Upper lobe of right lung (tissue), 1 donor: ENCODE measurements at places on chromosomes 11 and 22. TPM values are rescaled to one million over a fixed set of nuclear protein-coding genes. Genes with fewer than 3 reads are reported as not detected.
A peak's percentile ranks its signal among the peaks of the same experiment; 100 is the strongest.

Gene SMIM38
- not detected for total RNA-seq

GRCh38 chr11:17098038-17098437 is 20.6 kb upstream of the RPS13 start:
- H3K27ac ChIP-seq: peak overlapping the region; percentile 11
- DNase-seq: no peak
- H3K27me3 ChIP-seq: no peaks in the 10 kb centered on the region
- H3K36me3 ChIP-seq: peaks cover 90% of the 10 kb centered on the region
- no peak overlapping the region for H3K4me3 ChIP-seq

DNA sequence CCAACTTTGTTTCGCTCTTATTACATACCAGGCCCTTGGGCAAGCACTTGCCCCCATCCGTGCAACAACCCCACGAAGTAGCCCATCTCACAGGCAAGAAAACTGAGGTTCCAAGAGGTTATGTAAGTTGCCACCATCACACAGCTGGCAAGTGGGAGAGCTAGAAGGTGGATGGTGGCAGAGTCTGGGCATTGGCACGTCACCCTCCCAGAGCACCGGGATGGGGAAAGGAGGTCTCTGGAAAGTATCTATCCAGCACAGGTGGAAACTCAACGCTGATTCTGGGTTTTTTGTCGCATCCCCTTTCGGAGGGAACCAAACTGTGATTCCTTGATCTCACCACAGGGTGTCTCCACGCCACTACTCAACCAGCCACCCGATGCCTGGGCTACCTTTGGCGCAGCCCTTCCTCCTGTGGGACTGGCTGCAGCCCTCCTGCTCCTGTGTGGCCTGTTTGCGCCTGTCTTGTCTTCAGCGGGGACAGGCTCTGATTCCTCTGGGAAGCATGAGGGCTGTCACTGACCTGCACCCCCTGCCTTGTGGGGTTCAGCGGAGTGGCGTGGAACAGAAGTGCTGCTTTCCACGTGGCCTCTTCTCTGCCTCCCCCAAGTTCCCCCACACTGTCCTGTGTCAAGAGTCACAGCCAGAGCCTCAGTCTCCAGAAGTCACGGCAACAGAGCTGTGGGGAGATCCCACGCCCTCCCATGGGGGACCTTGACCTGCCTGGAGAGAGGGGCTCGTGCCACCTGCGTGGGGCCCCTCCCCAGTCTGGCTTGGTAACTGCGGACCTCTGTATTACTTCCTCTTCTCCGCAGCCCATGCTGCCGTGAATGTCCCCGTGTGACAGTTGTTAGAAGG is 34.4 kb upstream of the TRIM29 start:
- peak; percentile 73 for DNase-seq
- peaks cover 11% of the 10 kb centered on the region for H3K4me1 ChIP-seq
- H3K36me3 ChIP-seq: no peaks in the 10 kb centered on the region
- no peak overlapping the region for H3K4me3 ChIP-seq
- H3K27ac ChIP-seq: no peak overlapping the region
- H3K27me3 ChIP-seq: peaks cover 28% of the 10 kb centered on the region

DNA sequence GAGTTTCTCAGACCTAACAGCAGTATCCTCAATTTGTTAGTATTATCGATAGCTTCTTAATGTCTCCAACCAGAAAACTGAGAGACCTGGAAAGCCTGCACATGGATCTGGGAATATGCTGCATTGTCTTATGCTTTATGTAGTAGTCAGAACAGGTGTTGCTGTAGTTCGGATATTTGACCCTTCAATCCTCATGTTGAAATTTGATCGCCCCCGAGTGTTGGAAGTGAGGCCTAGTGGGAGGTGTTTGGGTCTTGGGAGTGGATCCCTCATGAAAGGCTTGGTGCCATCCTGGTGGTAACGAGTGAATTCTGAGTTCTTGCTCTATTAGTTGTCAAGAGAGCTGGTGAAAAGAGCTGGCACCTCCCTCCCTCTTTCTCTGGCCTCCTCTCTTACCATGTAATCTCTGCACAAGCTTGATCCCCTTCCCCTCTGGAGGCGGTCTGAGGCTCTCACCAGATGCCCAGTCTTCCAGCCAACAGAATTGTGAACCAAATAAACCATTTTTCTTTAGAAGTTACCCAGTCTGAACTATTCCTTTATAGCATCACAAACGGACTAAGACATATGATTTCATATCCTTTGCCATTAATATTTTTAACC is 227.1 kb downstream of the DDX10 start:
- no peaks in the 10 kb centered on the region for H3K27me3 ChIP-seq
- H3K4me1 ChIP-seq: no peaks in the 10 kb centered on the region
- no peak overlapping the region for H3K4me3 ChIP-seq
- no peak for DNase-seq
- no peak overlapping the region for H3K27ac ChIP-seq
- no peaks in the 10 kb centered on the region for H3K36me3 ChIP-seq

- H3K27ac ChIP-seq: no peak overlapping the region
- H3K36me3 ChIP-seq: no peaks in the 10 kb centered on the region
- H3K27me3 ChIP-seq: no peaks in the 10 kb centered on the region
- no peak overlapping the region for H3K4me3 ChIP-seq
Measured at GRCh38 chr11:15714641-15715399, 600.1 kb downstream of the INSC start.
